ENCODE measurements at places on chromosomes 12 and 14. TPM values are rescaled to one million over a fixed set of nuclear protein-coding genes. Genes with fewer than 3 reads are reported as not detected.

- no peak for DNase-seq
Measured at GRCh38 chr12:76563061-76563460, 3.5 kb upstream of the OSBPL8 start.

DNA sequence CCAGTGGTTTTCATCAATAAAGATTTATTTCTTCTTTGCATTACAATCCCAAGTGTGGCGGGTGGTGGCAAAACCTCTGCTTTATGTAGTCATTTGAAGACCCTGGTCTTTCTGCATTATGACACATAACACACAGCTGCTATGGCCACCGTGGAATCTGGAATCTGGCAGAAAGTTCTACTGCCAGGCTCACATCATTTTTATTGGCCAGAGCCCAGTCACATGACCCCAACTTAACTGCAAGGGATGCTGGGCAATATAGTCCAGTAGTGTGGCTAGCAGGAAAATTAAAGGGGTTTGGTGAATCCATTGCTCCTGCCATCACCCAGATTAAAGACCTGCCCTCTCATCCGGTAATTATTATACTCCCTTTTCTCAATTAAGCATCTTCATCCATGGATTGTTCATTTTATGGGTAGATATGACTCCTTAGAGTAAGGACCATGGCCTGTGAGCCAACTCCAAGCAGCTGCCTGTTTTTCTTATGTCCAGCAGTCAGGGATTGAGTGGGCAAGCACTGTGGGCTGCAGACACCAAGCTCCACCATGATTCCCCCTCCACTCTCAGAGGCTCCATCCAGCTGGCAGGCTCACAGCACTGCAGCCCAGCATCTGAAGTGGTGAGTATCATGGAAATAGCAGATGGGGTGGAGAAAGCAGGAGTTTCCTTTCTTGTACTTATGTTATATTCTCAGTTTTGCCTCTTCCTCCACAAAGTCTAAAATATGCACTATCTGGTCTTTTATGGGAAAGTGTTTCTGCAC, 1030.7 kb downstream of the AACS start:
- no peak for DNase-seq

GRCh38 chr14:95026851-95027463, 130.4 kb downstream of the DICER1 start:
- no peak for DNase-seq

DNA sequence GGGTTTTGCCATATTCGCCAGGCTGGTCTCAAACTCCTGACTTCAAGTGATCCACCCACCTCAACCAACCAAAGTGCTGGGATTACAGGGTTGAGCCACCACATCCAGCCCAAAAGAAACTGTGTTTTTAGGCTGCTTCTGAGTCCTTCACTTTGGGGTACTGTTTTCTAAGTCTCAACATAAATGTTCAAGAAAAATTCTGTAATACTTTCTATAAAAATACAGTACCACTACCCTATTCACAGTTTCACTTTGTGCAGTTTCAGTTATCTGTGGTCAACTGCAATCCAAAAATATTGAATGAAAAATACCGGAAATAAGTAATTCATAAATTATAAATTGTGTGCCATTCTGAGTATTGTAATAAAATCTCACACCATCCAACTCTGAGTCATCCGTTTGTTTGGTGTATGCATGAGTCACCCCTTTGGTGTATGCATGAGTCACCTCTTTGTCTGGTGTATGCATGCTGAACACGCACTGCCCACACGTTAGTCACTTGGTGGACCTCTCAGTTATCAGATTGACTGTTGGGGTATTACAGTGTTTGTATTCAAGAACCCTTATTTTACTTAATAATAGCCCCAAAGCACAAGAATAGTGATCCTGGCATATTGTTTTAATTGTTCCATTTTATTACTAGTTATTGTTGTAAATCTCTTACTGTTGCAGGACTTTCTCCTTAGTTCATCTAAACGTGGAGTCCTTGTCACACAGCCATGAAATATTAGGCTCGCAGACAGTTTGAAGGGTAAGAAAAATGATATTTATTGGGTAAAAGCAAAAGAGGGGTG, 190.2 kb downstream of the FSCB start:
- peak; percentile 58 for DNase-seq

DNA sequence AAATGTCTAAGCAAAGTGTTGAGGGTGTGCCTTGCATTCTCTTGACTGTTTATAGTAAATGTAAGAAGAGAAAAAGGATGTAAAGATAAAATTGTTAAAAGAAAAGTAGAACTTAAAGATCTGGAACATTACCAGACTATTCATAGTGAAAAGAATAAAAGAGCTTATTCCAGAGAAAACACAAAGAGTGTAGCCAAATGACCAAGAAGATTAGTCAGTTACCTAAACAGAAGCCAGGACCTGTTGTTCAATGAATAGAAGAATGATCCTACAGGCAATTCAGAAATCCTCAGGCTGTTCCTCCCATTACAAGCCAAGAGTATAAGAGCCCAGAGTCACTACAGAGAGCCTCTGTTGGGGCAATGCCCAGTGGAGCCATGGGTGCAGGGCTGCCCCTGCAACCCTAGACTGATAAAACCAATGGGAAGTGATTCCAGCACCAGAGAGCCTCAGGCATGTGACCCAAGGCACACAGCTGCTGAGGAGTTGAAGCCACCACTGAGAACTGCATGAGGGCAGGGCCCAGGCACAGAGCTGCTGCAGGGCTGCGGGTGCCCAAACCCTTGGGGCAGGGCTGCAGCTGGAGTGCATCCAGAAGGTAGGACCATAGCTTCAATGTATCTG, 91.1 kb upstream of the SLC38A4 start:
- DNase-seq, result no peak

Gene KCNH5
- total RNA-seq, result not detected

- no peak for DNase-seq
Measured at GRCh38 chr12:18443768-18444437, 182.6 kb downstream of the PIK3C2G start.

Gene TTC7B
- total RNA-seq, result 42.8 TPM

Gene ITGB7
- total RNA-seq, result 0.82 TPM

GRCh38 chr12:6620137-6620884, 13.1 kb upstream of the CHD4 start:
- no peak for DNase-seq

DNA sequence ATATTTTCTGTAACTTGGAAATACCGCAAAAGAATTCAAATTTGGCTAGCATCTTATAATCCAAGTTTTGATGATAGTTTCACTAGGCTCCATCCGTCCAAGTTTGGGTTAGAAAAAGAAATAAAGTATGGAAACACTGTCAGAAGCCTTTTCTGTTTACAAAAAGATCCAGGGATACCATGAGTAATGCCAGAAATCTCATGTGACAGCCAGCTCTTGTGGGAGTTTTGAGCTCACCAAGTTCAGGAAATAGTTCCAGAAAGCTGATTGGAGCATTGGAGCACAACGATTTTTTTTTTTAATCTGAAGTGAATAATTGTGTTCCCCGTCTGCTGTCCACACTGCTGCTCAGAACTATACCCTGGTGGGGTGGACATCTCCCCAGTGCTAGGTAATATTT, 229.7 kb upstream of the NPAS3 start:
- peak; percentile 83 for DNase-seq

GRCh38 chr14:64789696-64790095, 85.5 kb downstream of the PLEKHG3 start:
- no peak for DNase-seq

DNA sequence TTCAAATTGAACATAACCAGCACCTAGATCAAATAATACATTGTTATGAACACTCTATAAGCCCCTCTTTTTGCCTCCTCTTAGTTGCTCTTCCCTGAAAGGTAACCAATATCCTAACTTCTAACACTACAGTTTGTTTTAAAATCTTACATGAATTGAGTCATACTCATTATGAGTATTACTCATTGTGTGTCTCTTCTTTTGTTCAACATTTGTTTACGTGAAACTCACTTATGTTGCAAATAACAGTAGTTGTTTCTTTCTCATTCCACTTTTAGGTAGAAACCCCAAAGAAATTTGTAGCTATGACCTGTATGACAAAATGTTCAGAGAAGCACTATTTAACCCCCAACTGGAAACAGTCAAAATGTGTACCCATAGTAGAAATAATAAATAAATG, 6.6 kb downstream of the LRRC9 start:
- no peak for DNase-seq

- DNase-seq, result no peak
Measured at GRCh38 chr12:90275088-90275487, 566.5 kb upstream of the ATP2B1 start.

DNA sequence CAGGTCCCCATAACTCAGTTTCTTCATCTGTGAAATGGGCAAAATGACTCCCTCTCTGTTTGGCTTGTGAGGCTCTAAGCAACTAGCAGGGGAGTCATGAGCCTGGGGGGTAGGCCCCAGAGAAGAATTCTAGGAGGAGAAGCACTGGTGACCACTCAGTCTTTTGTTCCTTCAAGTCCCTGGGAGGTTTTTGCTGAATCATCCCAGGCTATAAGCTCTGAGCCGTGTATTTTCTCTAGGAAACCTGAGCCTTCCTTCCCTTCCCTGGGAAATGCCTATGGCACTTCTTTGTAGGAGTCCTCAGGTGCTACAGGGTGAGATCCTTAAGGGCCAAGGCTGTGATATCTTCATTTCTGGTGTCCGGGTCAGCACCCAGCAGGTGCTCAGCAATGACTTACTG, 4.5 kb downstream of the RPH3A start:
- no peak for DNase-seq

GRCh38 chr12:59500915-59501314, 94.9 kb upstream of the SLC16A7 start:
- no peak for DNase-seq

DNA sequence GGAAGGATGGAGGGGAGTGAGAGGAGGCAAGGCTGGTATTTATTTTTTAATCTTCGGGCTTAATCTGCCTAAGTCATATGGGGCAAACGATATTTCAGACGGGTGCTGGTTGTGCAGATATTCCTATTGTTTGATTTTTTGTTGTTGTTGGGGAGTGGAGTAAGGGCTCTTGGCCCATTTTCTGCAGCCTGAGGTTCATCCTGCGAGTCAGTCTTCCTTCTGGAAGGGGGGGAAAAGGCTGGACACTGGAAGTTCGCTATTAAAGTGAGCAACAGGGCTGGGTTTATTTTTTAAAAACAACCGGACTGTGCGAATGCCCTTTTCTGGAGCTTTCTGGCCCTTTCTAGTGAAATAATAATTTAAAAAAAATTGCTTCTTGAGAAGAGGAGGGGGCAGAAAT, 2.3 kb downstream of the NRXN3 start:
- no peak for DNase-seq

Gene ENDOU
- total RNA-seq, result 0.22 TPM

GRCh38 chr14:26855077-26855753, 257.4 kb upstream of the NOVA1 start:
- DNase-seq, result no peak

- no peak for DNase-seq
Measured at GRCh38 chr12:27012239-27012981, 1.8 kb downstream of the TM7SF3 start.
